ENCODE measurements at places on chromosomes 1 and 21. TPM values are rescaled to one million over a fixed set of nuclear protein-coding genes. Genes with fewer than 3 reads are reported as not detected.

- no peak for DNase-seq
Measured at GRCh38 chr1:197907846-197908616, 5.6 kb downstream of the C1orf53 start.

DNA sequence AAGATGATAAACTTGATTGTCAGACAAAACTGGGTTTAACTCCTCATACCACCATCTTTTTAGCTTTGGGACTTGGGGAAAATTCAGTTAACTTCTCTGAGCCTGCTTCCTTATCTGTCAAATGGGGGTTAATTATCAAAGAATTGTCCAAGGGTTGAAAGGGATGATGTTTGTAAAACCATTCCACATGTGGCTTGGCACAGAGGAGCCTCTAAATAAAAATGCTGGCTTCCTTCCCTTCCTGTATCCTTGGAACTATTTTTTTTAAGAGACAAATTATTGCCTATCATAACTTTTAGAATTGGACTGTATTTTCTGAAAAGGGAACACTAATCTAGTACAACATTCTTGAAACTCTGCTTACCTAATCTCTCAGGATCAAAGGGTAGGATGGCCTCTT, 143.4 kb upstream of the USP24 start:
- no peak for DNase-seq

IL24 gene
- not detected for total RNA-seq

- DNase-seq, result no peak
Measured at GRCh38 chr21:25314247-25314646, 293.0 kb downstream of the MRPL39 start.

DNA sequence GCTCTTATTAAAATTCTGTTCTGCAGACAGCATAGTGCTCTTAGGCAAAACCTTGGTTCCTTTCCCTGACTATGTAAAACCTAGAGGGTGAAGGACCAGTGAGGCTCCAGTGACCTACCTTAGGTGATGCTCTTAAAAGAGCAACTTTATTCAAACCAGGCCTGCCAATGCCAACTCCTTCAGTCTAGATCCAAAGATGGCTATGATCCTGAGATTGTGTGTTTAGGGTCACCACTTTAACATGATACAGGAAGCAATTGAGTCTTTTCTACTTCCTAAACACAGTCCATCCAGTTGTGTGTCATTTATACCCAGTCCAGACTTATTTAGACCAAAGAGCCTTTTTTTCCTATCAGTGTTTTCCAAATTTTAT, 10.8 kb downstream of the MCL1 start:
- no peak for DNase-seq

CATSPERE gene
- total RNA-seq, result 1.3 TPM

DNA sequence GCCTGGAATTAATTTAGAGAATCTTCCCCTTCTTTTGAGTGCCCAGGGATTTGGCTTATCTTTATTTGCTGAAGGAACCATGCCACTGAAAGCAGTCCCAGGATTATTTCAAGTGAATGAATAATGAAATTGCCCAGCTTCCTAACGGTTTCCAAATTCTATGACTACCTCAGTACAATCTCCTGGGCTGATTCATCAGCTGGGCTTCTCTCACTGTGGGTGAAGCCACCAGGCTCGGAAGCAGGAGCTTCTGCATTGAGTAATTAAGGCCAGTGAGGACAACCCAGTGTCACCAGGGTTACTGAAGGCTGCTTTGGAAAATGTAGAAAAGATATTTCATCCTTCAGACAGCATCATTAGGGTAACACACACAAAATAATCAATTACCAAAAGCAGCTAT, 169.8 kb downstream of the DAB1 start:
- DNase-seq, result no peak

SLC22A15 gene
- 8.3 TPM for total RNA-seq

PDE9A gene
- 2.9 TPM for total RNA-seq

- DNase-seq, result no peak
Measured at GRCh38 chr1:47568763-47569162, 130.9 kb downstream of the FOXD2 start.

- no peak for DNase-seq
Measured at GRCh38 chr1:227838181-227838580, 22.7 kb downstream of the PRSS38 start.

- no peak for DNase-seq
Measured at GRCh38 chr1:64940025-64940424, 26.3 kb downstream of the JAK1 start.

ITGB3BP gene
- total RNA-seq, result 3.5 TPM

TCHH gene
- total RNA-seq, result 1.4 TPM

AGT gene
- 5.4 TPM for total RNA-seq

DNASE2B gene
- 1.3 TPM for total RNA-seq

CLCA4 gene
- total RNA-seq, result not detected

Data from omental fat pad (tissue), 4 donors.